Left kidney (tissue), 8 donors: ENCODE measurements at places on chromosomes 11 and 22.

GRCh38 chr11:31803813-31804311 lies 7.3 kb downstream of the PAX6 start:
- no peak for DNase-seq

DNA sequence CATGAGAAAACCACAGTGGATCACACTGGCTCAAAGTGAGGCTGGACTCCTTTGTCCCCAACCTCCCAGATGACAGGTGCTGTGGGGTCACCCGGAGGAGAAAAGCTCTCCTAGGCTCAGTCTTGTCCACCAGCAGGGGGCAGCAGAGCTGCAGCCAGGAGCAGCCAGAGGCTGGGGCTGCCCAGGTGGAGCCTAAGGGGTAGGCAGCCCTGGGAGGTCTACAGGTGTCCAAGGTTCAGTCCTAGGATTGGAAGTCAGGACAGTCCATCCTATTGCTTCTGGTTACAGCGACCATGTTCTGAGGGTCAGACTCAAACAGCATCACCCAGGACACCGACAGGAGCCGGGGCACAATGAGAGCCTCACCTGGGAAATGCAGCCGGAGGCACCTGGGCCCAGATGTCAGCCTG lies 77.6 kb upstream of the IGLL5 start:
- no peak for DNase-seq

DNA sequence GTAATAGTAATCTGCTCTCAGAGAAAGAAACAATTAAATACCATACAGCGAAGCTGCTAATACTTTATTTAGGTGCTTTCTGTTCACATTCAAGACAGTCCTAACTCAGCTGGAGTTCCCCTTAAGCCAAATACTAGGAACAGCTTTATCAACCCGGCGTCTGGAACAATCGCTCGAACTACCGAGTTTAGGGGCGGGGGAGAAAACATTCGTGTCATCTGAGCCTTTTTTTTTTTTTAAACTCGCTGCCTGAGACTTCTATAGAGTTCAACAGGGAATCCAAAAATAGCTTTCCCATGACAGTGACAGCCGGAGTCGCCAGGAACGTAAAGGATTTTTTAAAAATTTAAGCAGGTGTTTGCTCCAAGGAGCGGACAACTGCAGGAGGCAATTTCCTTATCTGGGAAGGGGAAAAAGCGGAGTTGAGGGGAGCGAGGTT lies 852 bp downstream of the TRAF6 start:
- peak; percentile 54 for DNase-seq

GRCh38 chr22:19341500-19341899 lies 50.0 kb upstream of the CLTCL1 start:
- no peak for DNase-seq

DNA sequence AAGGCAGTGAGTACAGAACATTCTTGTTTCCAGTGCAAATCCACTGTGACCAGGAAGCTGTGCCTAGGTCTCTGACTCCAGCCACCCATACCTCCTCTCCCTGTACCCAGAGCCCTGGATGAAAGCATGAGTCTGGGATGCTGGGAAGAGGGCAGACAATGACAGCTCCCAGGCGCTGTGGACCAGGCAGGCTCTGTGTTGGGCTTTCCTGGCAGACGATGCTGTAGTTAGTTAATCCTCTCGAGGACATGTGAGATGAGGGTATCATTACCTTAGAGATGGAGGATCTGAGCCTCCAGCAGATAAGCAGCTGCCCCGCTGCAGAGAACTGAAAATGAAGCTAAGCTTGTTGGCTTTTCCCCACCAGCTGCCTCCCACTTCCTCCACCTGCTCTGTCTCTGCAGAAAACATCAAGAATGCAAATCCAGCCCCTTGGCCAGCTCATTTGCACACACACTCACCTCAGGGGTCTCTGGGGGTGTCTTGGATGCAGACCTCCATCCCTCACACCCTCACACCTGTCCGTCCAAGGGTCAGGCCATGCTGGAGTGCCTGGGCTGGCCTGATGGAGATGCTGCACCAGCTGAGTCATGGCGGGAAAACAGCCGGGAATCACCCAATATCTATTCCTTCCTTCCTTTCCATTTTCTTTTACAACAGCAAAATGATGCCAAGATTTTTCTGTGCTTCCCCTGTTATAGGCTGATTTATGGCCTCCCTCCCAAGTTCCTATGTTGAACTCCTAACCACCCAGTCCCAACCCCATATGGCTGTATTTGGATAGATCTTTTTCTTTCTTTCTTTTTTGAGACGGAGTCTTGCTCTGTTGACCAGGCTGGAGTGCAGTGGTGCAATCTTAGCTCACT lies 94.9 kb upstream of the SEPTIN5 start:
- no peak for DNase-seq

DNA sequence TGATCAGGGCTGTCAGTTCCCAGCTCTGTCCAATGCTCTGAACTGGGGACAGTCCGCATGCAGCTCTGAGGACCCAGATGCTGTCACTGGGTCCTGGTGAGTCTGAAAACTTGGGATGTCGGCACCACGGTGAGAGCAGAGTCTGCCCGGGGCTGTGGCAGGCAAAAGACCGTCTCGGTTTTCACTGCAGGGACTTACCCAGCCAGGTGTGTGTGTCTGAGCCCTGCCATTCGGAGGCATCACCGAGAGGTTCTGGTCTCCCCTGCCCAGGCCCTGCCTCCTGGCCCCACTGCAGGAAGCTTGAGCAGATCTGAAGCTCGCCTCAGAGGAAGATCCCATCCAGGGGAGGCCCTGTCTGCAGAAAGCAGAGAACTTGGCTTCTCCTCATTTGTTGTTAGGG lies 5.2 kb downstream of the TP53AIP1 start:
- DNase-seq: no peak

- DNase-seq: no peak
Observed at GRCh38 chr11:46414466-46414796, 22.9 kb upstream of the CHRM4 start.

GRCh38 chr11:86175191-86175590 lies 69.4 kb upstream of the EED start:
- DNase-seq: no peak
